ENCODE measurements at places on chromosomes 2 and 18.

GRCh38 chr2:232386740-232387450 lies 8.3 kb downstream of the ALPP start:
- DNase-seq = no peak

GRCh38 chr18:78487649-78488048 lies 492.0 kb upstream of the SALL3 start:
- no peak for DNase-seq

GRCh38 chr2:226030369-226030768 lies 630.9 kb downstream of the NYAP2 start:
- no peak for DNase-seq

- no peak for DNase-seq
Observed at GRCh38 chr2:186542002-186542401, 47.9 kb upstream of the ITGAV start.

- no peak for DNase-seq
Observed at GRCh38 chr2:37392428-37392827, 48.0 kb downstream of the QPCT start.

- no peak for DNase-seq
Observed at GRCh38 chr2:3885629-3886628, 182.6 kb downstream of the DCDC2C start.

DNA sequence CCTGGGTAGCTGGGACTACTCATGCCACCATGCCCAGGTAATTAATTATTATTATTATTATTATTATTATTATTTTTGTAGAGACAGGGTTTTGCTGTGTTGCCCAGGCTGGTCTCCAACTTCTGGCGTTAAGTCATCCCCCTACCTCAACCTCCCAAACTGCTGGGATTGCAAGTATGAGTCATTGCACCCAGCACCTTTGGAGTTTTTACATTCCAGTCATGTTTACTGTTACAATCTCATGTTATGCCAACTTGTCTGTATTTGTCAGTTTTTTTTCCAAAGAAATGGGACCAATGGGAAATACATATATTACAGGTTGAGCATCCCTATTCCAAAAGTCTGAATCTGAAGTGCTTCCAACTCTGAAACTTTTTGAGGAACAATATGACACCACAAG lies 903.8 kb downstream of the SLC4A3 start:
- no peak for DNase-seq

GRCh38 chr2:241820625-241821384 lies 11.8 kb downstream of the NEU4 start:
- DNase-seq = no peak

GRCh38 chr2:140257692-140258300 lies 1477.6 kb upstream of the NXPH2 start:
- DNase-seq = no peak

DNA sequence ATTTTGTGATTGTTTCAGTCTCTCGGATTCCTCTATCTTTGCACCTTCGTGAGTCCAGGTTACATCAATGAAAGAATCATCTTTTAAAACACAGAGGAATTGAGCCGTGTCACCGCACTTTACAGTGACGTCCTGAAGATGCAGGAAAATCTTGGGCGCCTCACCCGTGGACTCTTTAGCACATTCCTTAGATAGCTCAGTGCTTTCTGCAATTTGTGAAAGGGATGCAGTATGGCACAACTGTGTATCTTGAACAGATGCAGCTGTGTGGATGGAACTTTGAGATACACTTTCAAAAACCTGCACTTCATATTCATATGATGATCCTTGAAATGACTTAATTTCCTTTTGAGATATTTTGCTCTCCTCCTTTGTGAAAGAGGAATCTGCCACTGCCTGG lies 50.9 kb downstream of the TTN start:
- no peak for DNase-seq

GRCh38 chr2:13560322-13560721 lies 843.6 kb downstream of the TRIB2 start:
- DNase-seq = no peak

DNA sequence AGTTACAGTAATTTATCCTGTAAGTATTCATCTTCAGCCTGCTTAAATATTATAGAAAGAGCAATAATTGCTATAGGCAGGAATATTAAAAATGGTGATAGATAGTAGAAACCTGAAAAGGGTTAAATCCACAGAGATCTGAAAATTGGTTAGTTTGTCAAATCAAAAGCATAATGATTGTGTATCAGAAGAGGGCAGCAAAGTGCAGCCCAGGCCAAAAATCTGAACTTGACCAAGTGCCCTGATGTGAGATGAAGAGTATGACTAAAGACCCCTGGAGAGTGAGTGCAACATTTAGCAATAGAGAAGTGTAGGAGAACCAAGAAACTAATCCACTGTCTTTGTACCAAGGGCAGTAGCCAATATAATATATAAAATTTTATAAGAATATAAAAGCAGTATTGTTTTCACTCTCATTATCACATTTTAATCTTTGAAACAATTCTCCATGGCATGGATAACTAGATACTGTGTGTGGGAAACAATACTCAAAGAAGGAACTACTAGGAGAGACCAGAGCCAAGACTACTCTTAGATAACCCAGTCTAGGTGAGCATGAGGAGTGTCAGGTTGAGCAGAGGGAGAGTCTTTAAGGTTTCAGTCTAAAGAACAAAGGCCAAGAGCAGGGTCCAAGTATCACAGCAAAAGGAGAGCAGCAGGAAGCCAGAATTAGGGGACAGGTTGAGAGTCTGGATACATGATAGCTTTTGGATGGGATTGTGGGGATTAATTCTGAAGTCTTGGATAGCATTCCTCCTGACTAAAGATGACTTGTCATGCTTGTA lies 148.7 kb downstream of the CALCRL start:
- DNase-seq = no peak

GRCh38 chr2:26901326-26902183 lies 53.6 kb downstream of the DPYSL5 start:
- DNase-seq = no peak

DNA sequence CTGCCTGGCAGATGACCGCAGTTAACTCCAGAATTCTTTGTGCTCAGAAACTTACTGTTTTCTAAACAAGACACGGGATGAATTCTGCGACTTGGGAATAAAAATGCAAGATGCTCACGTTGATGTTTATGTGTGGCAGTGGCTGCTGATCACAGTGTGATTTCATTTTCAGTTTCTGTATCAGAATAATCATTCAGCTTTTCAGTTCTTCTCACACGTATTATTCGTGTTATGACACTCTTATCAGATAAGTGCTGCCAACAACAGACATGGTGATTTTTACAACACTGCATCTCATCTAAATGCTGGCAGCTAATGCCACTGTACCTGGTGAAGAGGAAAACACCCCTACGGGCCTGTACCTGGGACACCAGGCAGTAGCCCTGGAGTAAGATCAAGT lies 272.9 kb upstream of the REV1 start:
- DNase-seq = no peak

GRCh38 chr2:30860003-30860725 lies 52.9 kb upstream of the CAPN13 start:
- DNase-seq = no peak
